Activated CD4-positive, alpha-beta memory T cell treated with anti-CD3 and anti-CD28 coated beads, Interleukin-2, amount 10 ng/mL, durations not matched to agents 7 days and 5 days (primary cell): ENCODE measurements at places on chromosomes 2 and 18. TPM values are rescaled to one million over a fixed set of nuclear protein-coding genes. Genes with fewer than 3 reads are reported as not detected.

Gene COLEC11
- not detected for total RNA-seq

Gene FOXD4L1
- total RNA-seq = 0.18 TPM

Gene NDC80
- 78.0 TPM for total RNA-seq

DNA sequence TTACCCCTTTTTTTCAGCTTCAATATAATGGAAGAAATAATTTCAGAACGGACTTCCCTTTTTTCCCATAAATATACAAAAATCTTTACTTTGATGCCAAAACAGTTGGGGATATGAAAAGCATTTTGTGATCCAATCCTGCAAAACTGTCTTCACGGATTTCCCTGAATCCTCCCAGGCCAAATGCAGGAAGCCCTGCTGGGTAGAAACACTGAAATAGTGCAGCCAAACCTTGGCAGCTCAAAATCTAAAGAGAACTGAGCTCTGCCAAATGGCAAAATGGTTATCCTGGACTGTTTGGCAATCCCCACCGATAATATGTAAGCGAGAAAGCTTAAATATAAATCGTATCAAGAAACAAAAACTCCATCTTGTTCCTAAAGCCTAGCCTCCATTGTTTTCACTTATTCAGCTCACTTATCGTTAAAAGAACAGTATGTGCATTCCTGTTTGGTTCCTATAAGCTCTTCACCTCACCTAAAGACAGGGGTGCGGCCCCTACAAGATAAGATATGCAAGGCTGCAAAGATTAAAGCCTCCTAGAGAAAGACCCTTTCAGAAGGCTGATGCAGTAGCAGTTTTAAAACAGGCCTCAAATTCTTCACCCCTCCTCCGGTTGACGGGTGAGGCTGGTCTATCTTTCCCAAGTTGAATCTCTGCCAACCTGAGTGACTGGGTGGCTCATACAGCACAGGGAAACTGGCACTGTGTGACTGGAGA lies 48.6 kb downstream of the LAMA1 start:
- H3K27me3 ChIP-seq = no peaks in the 10 kb centered on the region
- H3K4me1 ChIP-seq = no peaks in the 10 kb centered on the region
- no peak for DNase-seq
- H3K27ac ChIP-seq = no peak overlapping the region
- H3K4me3 ChIP-seq = no peak overlapping the region

Gene NXPH2
- total RNA-seq = not detected

Gene ANO7
- total RNA-seq = 0.91 TPM

DNA sequence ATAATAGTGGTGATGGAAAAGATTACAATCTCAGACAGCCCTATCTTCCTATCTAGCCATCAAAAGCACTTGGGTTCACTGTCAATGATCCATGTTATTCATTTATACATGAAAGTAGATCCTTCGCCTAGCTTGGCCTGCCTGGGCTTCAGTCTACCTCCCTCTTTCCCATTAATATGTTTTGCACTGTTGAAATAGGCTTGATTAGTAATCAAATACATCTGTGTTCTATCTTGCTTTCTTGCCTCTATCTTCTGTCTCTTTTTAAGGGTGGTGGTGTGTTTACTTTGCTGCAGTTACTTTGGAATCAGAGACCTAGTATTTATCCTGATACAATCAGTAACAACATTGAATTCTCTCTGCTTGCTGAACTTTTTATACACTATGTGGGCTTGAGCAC lies 521.2 kb downstream of the TNS1 start:
- no peak overlapping the region for H3K27ac ChIP-seq
- H3K27me3 ChIP-seq = peaks cover 2% of the 10 kb centered on the region
- no peaks in the 10 kb centered on the region for H3K4me1 ChIP-seq
- H3K36me3 ChIP-seq = no peaks in the 10 kb centered on the region

Gene IL36RN
- total RNA-seq = not detected

Gene RAB27B
- total RNA-seq = 5.0 TPM

Gene SERPINB4
- not detected for total RNA-seq

Gene LOXL3
- total RNA-seq = 0.70 TPM
